H9 (cell line): ENCODE measurements at places on chromosomes 4 and X. TPM values are rescaled to one million over a fixed set of nuclear protein-coding genes. Genes with fewer than 3 reads are reported as not detected.
A peak's percentile ranks its signal among the peaks of the same experiment; 100 is the strongest.

GRCh38 chr4:45453258-45453853, 670.5 kb downstream of the GABRG1 start:
- DNase-seq: no peak

The PAGE4 gene
- 0.57 TPM in 1 of 2 replicates, not detected in the other for total RNA-seq

- no peak for DNase-seq
These were observed 15.3 kb downstream of the PGRMC1 start for GRCh38 chrX:119251386-119251785.

GRCh38 chrX:40966213-40966820, 118.9 kb upstream of the USP9X start:
- DNase-seq: no peak

The SLC10A4 gene
- 1.6 and 1.7 TPM in 2 replicates for total RNA-seq

- DNase-seq: no peak
These were observed 127.1 kb downstream of the FBXO8 start for GRCh38 chr4:174156239-174156826.

DNA sequence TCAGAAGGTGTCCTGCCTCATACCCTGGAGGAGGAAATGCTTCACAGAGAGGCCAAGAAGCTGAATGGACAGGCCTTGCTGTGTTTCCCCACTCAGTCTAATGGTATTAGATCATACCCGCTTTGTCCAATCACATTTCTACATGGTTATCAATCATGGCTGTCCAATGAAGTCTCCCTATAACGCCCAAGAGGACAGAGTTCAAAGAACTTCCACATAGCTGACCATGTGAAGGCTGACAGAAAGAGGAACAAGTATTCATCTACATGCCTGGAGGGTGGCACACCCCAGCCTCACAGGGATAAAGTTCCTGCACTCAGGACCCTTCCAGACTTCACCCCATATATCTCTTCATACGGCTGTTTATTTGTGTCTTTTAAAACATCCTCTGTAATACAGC, 123.4 kb downstream of the MANBA start:
- DNase-seq: no peak

The PABPC5 gene
- 2.7 and 3.0 TPM in 2 replicates for total RNA-seq

The ABLIM2 gene
- 0.90 and 1.0 TPM in 2 replicates for total RNA-seq

The TBL1X gene
- 24.1 and 26.0 TPM in 2 replicates for total RNA-seq

DNA sequence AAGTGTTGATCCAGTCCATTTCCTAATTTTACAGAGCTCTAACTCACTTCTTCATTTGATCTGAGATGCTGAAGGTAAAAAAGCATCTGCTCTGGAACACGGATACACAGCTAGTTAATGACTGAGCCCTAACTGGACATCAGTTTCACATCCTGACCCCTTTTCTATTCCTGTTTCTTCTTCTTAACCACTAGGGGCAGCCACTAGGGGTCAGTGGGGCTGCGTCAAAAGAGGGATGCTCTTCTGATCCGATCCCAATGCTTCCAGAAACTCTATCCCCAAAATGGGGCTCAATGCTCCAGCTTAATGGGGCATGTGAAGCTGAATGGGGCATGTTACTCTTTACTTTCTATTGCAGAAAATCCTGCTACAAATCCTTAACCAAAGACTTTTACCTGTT, 33.4 kb upstream of the PHKA2 start:
- DNase-seq: peak; percentile 35

The JADE3 gene
- total RNA-seq: 19.6 and 20.2 TPM in 2 replicates

The CDKL2 gene
- total RNA-seq: 1.5 and 1.8 TPM in 2 replicates

DNA sequence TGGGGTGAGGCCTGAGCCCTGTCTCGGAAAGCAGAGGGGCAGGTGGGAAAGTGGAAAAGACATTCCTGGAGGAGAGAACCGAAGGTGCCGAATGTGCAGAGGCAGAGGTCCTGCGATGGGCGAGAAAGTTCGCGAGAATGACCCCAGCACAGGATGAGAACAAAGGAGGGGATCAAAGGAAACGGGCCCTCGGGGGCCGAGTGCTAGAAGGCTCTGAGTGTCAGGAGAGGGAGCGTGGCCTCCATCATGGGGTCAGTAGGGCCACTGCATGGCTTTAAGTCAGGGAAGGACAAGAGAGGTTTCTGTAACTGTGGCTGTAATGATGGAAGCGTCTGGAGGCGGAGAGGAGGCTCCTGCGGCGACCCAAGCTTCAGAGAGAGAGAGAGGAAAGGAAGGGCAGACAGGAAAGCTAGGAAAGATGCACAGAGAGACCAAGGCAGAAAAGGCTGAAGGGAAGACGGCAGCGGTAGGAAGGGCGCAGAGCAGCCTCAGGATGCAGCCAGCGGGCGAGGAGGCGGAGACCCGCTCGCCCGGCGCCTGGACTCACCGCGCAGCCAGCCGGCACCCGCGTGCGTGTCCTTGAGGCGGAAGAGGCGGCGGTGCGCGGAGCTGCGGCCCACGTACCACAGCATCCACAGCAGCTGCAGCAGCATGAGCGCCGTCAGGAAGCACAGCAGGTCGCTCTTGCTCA, 669 bp downstream of the OTOP1 start:
- peak; percentile 38 for DNase-seq

GRCh38 chr4:4639370-4639769, 97.5 kb upstream of the STX18 start:
- no peak for DNase-seq

- no peak for DNase-seq
These were observed 11.6 kb downstream of the SAP30 start for GRCh38 chr4:173382349-173382748.

The PNMA3 gene
- total RNA-seq: 9.1 and 9.4 TPM in 2 replicates

DNA sequence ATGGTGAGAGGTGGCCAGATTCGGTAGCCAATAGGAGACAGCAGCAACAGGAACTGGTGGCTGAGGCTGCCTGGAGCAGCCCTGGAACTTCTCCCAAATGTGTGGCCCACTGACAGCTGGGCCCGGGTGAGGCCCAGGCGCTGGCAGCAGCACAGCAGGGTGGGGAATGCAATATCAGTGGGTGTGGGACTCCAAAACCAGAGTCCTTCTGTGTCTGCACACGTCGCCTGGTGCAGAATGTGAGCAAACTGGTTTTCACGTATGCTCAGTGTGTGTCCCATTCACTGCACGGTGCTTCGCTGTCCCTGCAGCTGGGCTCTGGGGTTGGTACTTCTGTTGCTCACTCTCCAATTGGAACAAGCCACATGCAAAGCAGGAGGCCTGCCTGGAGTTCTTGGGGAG, 14.4 kb upstream of the CENPU start:
- no peak for DNase-seq

DNA sequence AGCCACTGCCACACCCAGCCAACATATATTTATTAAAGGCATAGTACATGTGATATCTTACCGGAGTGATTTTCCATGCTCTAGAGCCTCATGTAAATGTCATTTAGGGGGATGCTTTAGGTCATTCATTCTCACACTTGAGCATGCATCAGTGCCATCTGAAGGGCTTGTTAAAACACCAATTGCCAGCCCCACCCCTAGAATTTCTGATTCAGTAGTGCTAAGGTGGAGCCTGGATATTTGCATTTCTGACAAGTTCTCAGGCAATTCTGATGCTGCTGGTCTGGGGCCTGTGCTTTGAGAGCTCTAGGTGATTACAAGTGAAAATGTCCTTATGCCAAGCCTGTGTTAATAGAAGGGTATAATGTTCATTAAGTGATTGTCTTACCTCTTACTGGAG, 107.7 kb downstream of the PHEX start:
- no peak for DNase-seq

GRCh38 chr4:175309041-175309440, 390.9 kb downstream of the ADAM29 start:
- no peak for DNase-seq

The SCFD2 gene
- 10.1 TPM in 2 replicates for total RNA-seq

The DCAF16 gene
- total RNA-seq: 46.2 and 51.1 TPM in 2 replicates

The MAGEA6 gene
- not detected in 2 replicates for total RNA-seq

The NSUN7 gene
- 15.6 and 15.9 TPM in 2 replicates for total RNA-seq

GRCh38 chr4:123433976-123434375, 37.4 kb downstream of the SPRY1 start:
- no peak for DNase-seq

- no peak for DNase-seq
These were observed 33.9 kb upstream of the SLC9A7 start for GRCh38 chrX:46792810-46793188.

The PAGE1 gene
- not detected in 2 replicates for total RNA-seq

The NONO gene
- 703 and 707 TPM in 2 replicates for total RNA-seq

- no peak for DNase-seq
These were observed 10.1 kb downstream of the GDPD2 start for GRCh38 chrX:70432936-70433847.

The USP26 gene
- total RNA-seq: not detected in 2 replicates

DNA sequence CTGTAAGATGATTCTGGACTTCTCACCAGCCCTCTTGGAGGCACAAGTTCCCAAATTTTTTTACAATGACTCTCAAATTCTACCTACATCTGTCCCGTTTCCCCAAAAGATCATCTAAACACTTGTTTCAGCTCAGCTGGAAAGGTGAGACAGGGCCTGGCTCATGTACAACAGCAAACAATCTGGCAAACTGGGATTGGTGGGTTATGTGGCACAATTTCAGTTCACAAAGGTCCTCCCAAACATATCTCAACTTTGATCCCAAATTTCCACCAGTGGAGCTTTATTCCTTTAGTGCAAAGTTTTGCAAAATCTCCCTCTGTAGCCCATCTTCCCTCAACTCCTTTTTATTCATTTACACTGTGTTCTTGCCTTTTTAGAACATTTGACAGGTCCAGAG, 207.1 kb downstream of the ENOX2 start:
- DNase-seq: no peak

DNA sequence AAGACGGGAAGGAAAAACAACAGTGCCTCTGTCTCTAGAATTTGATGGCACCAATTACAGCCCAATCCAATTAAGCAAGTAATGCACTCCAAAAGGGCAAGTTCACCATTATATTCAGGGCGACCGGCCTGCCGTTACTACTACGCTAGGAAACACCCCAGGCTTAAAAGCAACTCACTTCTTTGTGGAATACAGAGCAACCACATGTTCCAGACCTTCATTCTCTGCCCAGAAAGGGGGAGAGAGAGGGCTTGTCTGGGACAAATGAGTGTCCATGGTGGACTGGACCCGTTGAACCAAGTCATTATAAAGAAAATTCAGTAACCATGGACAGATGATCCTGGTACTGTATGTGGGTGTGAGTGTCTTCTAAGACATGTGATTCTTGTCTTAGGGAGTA, 1.6 kb downstream of the KDR start:
- DNase-seq: no peak

The EDNRA gene
- 0.75 and 1.6 TPM in 2 replicates for total RNA-seq

DNA sequence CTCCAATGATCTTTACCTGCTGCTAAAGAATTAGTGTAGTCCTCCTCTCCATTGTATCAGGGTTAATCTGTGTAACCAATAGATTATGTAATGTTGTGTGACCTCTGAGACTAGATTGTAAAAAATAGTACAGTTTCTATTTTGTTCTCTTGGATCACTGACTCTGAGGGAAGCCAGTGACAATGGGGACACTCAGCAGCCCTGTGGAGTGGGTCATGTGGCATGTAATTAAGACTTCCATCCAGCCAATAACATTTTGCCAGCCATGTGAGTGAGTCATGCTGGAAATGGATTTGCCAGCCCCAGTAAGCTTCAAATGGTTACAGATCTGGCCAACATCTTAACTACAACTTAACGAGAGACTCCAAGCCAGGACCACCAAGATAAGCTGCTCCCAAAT, 332.3 kb downstream of the PTTG2 start:
- DNase-seq: no peak

- DNase-seq: no peak
These were observed 103.7 kb upstream of the TENT5D start for GRCh38 chrX:80316526-80316925.

DNA sequence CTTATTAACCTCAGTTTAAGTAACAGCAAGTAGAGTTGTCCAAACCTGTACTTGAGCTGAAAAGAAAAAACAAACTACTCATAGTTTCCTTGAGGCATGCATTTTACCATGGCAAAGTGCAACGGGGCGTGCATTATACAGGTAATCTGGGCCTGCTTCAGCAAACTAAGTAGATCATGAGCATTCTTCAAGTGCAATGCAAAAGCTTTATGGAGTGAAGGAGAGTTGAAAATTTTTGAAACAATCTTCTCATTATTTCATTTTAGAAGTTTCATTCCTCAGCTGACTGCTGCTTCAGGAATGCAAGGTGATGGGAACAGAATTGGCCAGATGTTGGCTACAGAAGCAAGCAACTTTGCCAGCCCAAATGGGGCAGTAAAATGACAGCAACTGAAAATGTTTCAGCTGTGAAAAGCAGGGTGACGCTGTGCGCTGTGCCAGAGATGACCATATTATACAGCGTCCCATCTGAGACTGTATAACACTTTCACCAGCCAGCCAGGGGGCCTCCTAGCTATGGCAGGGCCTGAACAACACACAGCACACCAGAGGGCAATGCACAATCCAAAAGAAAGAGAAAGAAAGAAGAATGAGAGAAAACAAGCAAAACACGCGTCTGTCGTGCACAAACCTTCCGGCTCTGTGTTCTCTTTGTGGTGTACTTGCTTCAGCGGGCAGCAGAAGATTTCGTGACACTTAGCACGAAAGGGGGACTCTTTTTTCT, 145.5 kb upstream of the FGF13 start:
- DNase-seq: no peak

The TASL gene
- not detected in 2 replicates for total RNA-seq

GRCh38 chr4:38085751-38086150, 125.6 kb downstream of the PTTG2 start:
- DNase-seq: no peak
